Fibroblast of skin of right biceps (primary cell): ENCODE measurements at places on chromosomes 7 and 10.

- DNase-seq, result no peak
Observed at GRCh38 chr7:125112850-125113249, 183.2 kb upstream of the POT1 start.

DNA sequence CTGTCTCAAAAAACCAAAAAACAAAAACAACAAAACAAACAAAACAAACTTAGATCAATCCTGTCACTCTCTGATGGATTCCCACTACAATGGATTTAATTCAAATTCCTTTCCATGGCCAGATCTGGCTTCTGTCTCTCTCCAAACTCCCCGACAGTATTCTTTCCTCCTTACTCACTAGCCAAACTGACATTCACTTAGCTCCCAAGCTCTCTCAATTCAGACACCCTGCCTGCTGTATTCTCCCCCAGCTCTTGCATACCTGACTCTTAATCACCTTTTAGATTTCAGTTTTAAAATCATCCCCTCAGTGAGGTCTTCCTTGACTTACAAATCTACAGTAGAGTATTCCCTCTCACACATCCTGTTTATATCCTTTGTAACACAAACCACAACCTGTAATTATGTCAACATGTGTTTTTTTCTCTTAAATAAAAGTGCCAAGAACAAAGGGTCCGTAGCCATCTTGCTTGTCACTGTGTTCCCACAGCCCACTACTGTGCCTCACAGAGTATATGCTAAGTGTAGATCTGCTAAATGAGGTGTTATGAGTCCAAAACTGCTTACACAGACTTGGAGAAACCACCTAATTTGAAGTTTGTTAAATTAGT is 14.4 kb downstream of the HERPUD2 start:
- no peak for DNase-seq

- no peak for DNase-seq
Observed at GRCh38 chr7:112942981-112943380, 143.6 kb downstream of the GPR85 start.

DNA sequence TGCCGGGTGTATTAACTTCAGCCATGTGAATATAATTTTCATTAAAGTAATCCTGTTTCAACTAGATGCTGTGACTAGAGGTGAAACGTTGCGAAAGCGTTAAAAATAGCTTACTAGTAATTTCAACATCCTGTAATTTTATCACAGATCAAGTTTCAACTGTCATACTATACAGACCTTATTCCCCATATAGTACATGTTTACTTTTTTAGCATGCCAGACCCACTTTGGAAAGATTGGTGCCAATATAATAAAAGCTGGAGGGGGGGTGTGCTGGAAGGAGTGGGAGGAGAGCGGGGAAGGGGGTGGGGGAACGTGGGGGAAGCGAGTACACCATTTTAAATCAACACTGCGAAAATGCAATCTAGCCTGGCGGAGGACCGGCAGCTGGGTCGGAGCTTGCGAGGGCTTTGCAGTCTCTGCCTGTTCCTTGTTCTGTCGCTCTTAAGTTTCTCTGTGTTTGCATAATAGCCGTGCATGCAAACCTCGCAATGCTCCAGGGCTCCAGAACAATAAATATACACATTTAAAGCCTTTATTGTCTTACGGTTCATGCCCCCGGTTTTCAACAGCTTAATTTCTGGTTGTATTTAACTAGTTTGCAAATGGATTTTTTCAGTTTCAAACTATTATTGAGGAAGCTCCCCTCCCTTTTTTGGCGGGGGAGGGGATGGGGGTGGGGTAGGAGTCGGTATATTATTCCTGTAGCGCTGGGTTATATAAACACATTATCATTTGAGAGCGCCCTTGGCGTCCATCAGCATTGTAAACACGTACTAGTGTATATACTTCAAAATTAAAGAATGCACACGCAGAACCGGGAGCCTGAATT is 1.3 kb upstream of the ARID5B start:
- peak; percentile 83 for DNase-seq
